NCI-H2029 (cell line): ENCODE measurements at places on chromosomes 1 and 21.

- no peak for DNase-seq
Measured at GRCh38 chr1:169090900-169091311, 15.6 kb upstream of the ATP1B1 start.

- DNase-seq = no peak
Measured at GRCh38 chr1:220804202-220804586, 17.5 kb downstream of the MTARC1 start.

DNA sequence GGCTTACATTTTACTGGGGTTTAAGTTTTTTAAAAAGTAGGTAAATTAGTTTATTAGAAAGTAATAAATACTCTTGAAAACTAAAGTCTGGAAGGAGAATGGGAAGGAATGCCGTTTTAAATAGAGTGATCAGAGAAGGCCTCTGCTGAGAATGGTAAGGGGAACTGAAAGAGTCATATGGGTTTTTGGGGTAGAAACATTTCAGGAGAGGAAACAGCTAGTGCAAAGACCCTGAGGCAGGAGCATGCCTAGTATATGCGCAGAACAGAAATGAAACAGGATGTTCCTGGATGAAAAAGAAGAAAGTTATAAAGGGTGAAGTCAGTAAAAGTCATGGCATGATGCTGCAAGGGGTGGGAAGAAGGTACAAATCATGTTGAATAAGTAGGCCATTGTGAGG, 38.9 kb downstream of the ZC3H11B start:
- DNase-seq = no peak

DNA sequence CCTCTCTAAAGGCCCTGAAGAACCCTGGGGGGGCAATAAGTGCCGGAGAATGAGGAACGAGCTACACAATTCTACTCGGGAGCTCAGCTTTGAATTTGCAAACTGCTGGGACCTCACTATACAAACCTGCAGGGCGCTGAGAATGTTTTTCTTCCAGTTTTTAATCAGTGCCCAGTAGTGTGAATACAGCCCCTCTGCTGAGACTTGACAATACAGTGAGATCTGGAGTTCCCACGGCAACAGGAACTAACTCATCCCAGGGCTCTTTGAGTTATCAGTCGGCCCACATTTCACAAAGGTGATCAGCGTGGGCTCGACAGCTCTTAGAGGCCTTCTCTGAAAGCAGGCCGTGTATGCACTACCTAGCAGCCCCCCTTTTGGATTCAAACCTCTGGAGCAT, 41.7 kb downstream of the TMEM53 start:
- peak; percentile 30 for DNase-seq

- DNase-seq = peak; percentile 41
Measured at GRCh38 chr1:116853680-116854402, 55.9 kb upstream of the PTGFRN start.

GRCh38 chr1:24853649-24854048, 76.4 kb downstream of the RUNX3 start:
- DNase-seq = no peak

DNA sequence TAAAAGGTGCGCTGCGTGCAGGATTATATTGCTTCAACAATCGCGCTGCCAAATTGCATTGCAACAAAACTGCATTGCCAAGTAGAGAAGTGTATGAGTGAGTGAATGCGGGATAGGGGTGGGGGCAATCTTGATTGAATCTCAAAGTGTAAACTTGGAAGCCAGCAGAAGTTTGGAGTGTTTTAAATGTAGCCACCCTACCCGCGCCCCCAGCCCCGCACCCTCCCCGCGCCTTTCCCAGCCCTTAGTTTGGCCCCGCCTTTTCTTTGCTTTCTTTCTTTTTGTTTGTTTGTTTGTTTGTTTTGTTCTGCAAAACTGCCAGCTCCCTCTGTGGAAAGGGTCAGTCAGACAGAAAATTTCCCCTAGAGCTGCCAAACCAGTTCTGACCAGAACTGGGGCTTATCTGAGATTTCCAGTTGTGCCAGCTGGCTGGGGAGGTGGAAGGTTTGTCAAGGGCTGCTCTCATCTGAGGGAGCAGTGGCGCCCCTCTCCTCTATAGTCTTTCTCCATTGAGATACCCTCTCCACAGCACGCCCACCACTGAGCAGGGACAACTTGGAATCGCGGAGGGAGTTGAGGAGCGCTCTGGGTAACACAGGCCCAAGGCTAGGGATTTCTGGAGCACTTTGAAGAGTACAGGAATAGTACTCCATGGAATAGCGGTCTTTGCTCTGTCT, 666 bp upstream of the BEND5 start:
- DNase-seq = peak; percentile 34

GRCh38 chr1:237154157-237154556, 112.2 kb downstream of the RYR2 start:
- DNase-seq = no peak

GRCh38 chr1:221631556-221631955, 110.3 kb downstream of the DUSP10 start:
- DNase-seq = no peak

DNA sequence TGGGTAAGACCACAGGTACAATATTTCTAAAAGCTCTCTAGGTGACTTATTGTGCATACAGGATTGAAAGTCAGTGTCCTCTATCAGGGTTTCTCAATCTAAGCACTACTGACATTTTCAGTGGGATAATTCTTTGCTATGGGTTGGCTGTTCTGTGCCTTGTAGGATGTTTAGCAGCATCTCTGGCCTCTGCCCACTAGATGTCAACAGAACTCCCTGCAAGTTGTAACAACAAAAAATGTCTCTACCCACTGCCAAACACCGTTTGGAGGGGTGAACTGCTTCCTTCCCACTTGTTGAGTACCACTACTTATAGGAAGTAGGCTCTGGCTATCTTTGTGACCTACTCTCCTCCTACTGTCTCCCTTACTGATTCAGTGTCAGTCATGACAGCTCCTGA, 90.1 kb upstream of the ZRANB2 start:
- no peak for DNase-seq

DNA sequence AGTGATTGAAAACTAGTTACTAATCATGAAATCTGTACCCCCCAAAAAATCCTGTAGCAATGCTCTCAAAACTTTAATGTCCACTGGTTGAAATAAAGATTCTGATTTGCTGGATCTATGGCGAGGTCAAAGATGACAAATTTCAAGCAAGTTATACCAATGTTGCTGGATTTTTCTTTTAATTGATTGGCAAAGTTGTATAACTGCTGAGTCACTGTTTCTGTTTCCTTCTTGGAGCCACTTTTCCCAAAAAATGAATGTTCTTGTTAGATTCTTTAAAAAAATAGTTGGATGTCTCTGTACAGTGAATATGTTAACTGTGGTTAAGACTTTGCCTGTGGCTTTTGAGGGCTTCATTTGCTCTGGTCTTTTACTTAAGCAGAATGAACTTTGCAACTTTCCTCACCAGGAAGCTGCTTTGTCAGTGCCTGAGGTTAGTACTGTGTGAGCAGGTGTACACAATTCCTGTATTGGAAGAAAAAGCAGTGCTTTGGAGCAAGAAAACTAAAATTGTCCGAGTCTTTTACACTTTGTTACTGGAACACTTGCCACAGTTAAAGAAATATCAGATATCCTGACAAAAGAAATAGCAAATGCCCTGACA, 1211.9 kb downstream of the MRPL39 start:
- no peak for DNase-seq

- DNase-seq = no peak
Measured at GRCh38 chr21:32603131-32603530, 9.0 kb downstream of the CFAP298 start.

DNA sequence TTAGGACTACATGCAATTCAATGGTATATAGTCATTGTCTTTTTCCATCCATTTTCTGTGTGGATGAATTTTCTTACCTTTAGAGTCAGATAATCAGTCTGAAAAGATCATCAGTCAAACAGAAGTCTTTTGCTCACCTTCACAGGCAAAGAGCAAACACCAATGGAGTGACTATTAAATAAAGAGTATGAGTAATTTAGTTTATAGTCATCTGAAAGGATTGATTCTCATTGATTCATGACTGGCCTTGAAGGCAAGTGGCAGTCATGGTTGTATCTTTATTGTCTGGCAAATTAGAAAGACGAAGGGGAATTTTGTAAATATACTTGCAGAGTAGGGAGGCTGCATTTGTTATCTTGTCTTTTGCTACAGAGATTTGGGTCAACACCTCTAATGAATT, 89.9 kb downstream of the EPB41 start:
- no peak for DNase-seq

DNA sequence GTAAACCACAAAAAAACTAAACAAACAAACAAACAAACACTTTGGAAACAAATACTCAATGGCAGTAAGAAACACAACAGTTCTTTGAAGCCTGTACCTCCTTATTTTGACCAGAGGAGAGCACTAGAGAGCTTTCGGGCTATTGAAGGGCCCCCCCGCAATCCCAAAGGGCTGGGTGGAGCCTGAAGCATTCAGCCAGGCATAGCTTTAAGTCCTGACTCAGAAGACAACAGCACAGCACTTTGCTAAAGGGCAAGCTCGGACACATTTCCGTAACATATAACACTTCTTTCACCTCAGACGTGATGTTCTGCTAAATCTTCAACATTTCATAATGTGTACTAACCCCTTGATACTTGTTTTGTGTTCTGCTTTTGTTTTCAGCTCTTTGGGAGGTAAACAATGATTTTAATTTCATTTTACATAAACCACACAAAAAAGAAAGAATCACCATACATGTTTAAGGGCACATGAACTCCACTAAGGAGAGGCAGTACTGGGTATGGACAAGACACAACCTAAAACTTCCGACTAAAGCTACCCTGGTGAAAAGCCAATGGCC, 9.7 kb upstream of the SHCBP1L start:
- peak; percentile 63 for DNase-seq

DNA sequence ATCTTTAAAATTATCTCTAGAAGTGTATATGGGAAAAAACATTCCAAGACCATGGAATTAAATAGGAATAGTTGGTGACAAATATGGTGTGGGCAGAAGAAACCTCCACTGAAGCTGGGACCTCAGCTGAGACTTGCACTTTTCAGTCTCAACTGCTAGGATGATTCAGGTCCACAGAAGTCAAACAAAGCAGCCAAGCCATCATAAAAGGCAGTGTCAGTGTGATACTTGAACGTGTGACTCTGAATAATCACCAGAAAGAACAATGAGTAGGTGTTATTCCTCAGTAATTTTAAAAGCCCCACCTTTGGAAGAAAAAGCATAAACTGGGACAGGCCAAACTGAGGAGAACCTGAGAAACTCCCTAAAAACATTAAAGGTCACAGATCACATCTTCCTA, 90.7 kb downstream of the ZNF281 start:
- no peak for DNase-seq

- no peak for DNase-seq
Measured at GRCh38 chr1:178489399-178489798, 7.4 kb downstream of the CLEC20A start.

DNA sequence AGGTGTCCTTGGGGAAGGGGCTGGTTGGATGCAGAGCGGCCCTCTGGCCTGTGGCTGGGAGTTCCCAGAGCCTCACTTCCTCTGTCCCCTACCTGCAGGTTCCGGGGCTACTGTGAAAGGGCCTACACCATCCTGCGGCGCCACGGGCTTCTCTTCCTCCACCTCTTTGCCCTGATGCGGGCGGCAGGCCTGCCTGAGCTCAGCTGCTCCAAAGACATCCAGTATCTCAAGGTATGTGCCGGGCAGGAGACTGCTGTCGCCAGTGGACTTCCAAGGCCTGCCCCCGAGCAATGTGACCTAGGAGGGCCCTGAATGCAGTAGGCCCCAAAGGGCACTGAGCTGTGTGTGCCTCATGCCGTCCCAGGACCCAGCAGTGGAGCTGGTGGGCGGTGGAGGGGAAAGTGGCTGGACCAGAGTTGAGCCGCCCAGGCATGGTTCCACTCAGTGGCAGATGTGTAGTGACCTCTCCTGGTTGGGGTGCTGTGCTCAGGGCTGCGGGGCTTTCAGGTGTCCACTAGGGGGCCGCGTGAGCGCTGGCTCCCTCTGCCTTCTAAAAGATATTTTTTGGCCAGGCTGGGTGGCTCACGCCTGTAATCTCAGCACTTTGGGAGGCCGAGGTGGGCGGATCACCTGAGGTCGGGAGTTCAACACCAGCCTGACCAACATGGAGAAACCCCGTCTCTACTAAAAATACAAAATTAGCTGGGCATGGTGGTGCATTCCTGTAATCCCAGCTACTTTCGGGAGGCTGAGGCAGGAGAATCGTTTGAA, 73.4 kb downstream of the PIK3CD start:
- peak; percentile 20 for DNase-seq

GRCh38 chr1:234734869-234735268, 124.9 kb upstream of the IRF2BP2 start:
- no peak for DNase-seq

DNA sequence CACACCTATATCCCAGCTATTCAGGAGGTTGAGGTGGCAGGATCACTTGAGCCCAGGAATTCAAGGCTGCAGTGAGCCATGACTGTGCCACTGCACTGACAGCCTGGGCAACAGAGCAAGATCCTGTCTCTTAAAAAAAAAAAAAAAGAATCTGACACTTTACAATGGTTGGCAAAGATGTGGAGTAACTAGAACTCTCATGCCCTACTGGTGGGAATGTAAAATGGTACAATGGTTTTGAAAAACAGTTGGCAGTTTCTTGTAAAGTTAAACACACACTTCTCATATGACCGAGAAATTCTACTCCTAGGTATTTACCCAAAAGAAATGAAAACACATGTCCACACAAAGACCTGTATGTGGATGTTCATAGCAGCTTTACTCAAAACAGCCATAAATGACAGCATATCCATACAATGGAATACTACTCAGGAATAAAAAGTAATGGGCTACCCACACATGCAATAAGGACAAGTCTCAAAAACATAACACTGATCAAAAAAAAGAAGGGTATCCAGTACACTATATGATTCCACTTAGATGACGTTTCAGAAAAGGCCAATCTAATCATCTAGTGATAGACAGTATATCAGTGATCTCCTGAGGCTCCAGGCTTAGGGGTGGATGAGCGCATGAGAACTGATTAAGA, 58.1 kb downstream of the HLCS start:
- DNase-seq = no peak

DNA sequence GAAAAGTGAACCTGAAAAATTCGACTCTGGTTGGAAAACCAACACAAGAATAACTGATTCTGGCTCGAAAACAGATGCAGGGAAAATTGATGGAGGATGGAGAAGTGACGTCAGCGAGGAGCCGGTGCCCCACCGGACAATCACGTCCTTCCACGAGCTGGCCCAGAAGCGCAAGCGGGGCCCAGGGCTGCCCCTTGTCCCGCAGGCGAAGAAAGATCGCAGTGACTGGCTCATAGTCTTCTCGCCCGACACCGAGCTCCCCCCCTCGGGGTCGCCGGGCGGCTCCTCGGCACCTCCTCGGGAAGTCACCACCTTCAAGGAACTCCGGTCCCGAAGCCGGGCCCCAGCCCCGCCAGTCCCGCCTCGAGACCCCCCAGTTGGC, 1.9 kb downstream of the RUSC1 start:
- no peak for DNase-seq

- no peak for DNase-seq
Measured at GRCh38 chr1:20850021-20850420, 62.9 kb upstream of the HP1BP3 start.

GRCh38 chr1:226372885-226373284, 35.0 kb downstream of the PARP1 start:
- no peak for DNase-seq

- DNase-seq = no peak
Measured at GRCh38 chr1:159987186-159987585, 33.1 kb upstream of the SLAMF9 start.
